CD8-positive, alpha-beta memory T cell (primary cell): ENCODE measurements at places on chromosomes 11 and 22. TPM values are rescaled to one million over a fixed set of nuclear protein-coding genes. Genes with fewer than 3 reads are reported as not detected.

GRCh38 chr11:116513278-116513823 lies 259.4 kb downstream of the BUD13 start:
- DNase-seq = no peak
- no peaks in the 10 kb centered on the region for H3K27me3 ChIP-seq
- no peaks in the 10 kb centered on the region for H3K4me1 ChIP-seq
- H3K27ac ChIP-seq = no peak overlapping the region
- H3K4me3 ChIP-seq = no peak overlapping the region
- no peaks in the 10 kb centered on the region for H3K36me3 ChIP-seq

- H3K27ac ChIP-seq = no peak overlapping the region
- DNase-seq = no peak
- H3K27me3 ChIP-seq = no peaks in the 10 kb centered on the region
- H3K36me3 ChIP-seq = no peaks in the 10 kb centered on the region
- no peaks in the 10 kb centered on the region for H3K4me1 ChIP-seq
Observed at GRCh38 chr11:47357985-47358730, 5.7 kb upstream of the MYBPC3 start.

PRR33 gene
- total RNA-seq = not detected

GRCh38 chr11:95140397-95141033 lies 50.9 kb downstream of the ENDOD1 start:
- no peaks in the 10 kb centered on the region for H3K27me3 ChIP-seq
- no peak overlapping the region for H3K27ac ChIP-seq
- no peaks in the 10 kb centered on the region for H3K4me1 ChIP-seq
- no peak overlapping the region for H3K4me3 ChIP-seq

- H3K27me3 ChIP-seq = no peaks in the 10 kb centered on the region
- no peak for DNase-seq
- H3K4me3 ChIP-seq = no peak overlapping the region
- H3K4me1 ChIP-seq = no peaks in the 10 kb centered on the region
- no peaks in the 10 kb centered on the region for H3K36me3 ChIP-seq
Observed at GRCh38 chr22:41482319-41482935, 13.5 kb downstream of the ACO2 start.

DNA sequence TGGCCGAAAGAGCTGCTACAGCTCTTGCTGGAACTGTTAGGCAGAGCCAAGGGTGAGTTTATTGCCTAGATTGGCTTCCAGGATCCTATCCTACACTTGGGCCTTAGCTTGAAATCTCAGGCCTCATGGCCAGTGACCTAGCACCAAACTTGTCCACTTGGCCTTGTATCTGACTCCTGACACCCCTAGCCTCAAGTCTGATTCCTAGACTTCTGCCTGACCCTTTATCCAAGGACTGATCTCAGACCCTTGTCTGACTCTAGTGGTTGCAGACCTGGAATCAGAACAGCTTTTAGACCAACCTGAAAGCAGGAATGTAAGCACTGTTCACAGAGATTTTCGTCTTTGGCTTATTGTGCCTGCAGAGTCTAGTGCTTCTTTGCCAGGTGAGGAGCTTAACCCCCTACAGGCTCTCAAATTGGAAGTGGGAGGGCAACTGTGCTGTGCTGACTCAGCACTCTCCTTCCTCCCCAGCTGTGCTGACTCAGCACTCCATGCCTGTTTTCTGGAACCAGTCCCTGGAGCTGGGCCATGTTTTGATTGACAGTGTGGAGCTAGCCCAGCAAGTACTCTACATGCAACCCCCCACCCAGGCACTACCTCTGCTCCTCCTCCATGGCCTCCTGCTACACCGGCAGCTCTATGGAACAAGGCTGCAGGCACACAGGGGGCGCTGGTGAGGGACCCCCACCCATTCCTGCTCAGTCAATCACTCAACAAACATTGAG lies 35.1 kb downstream of the RRP8 start:
- peak overlapping the region; percentile 9 for H3K27ac ChIP-seq
- no peaks in the 10 kb centered on the region for H3K27me3 ChIP-seq
- H3K4me3 ChIP-seq = no peak overlapping the region
- DNase-seq = no peak
- H3K36me3 ChIP-seq = no peaks in the 10 kb centered on the region
- no peaks in the 10 kb centered on the region for H3K4me1 ChIP-seq

DNA sequence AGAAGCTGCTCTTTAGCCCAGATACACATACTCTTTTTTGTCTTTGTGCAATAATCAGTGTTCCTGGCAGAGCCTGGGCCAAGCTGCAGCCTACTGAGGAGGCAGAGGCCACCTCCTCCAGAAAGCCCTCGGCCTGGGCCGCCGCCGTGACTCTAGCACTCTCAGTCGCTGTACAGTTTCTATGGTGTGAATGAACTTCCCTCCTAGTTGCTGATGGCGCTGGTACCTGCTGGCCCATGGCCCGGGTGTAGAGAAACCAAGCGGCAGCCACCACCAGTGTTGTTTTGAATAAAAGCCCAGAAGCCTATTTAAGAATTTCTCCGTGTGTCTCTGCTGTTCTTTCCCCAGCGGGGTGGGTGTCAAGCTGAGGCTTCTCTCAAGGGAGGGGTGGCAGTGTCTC lies 118.9 kb downstream of the CACNA1I start:
- no peak overlapping the region for H3K27ac ChIP-seq
- no peaks in the 10 kb centered on the region for H3K36me3 ChIP-seq
- DNase-seq = no peak
- H3K4me1 ChIP-seq = peaks cover 9% of the 10 kb centered on the region

- no peak overlapping the region for H3K27ac ChIP-seq
- no peaks in the 10 kb centered on the region for H3K36me3 ChIP-seq
- DNase-seq = no peak
- no peaks in the 10 kb centered on the region for H3K27me3 ChIP-seq
- H3K4me1 ChIP-seq = no peaks in the 10 kb centered on the region
Observed at GRCh38 chr22:18042685-18043084, 18.3 kb upstream of the MICAL3 start.

GRCh38 chr11:131036514-131036913 lies 120.2 kb upstream of the SNX19 start:
- no peak overlapping the region for H3K4me3 ChIP-seq
- H3K27ac ChIP-seq = no peak overlapping the region
- no peak for DNase-seq
- no peaks in the 10 kb centered on the region for H3K4me1 ChIP-seq

DNA sequence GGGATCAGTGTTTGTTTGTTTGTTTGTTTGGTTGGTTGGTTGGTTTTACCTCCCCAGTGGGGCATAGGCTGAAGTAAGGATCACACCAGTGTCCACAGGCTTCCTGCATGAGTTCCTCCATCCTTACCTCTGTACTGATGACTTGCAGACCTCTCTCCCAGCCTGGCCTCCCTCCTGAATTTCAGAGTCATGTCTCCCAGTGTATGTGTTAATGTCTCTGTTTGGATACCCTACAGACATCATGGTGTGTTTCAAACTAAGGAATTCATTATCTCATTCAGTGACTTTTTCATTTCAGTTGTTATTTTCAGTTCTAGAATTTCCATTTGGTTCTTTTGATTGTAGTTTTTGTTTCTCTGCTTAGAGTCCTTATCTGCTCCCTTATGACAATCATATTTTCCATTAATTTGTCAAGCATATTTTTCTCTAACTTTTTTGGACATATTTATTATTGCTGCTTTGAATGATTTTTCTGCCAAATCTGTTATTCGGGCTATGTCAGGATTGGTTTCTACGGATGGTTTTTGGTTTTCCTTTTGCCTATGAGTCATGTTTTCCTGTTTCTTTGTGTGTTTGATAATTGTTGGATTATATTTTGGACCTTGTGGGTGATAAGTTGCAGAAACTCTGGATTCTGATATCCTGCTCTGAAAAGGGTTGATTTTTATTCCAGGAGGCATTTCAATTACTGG lies 23.6 kb downstream of the MYEOV start:
- H3K4me1 ChIP-seq = peaks cover 7% of the 10 kb centered on the region
- H3K36me3 ChIP-seq = no peaks in the 10 kb centered on the region
- no peaks in the 10 kb centered on the region for H3K27me3 ChIP-seq
- H3K27ac ChIP-seq = no peak overlapping the region

- H3K27me3 ChIP-seq = no peaks in the 10 kb centered on the region
- no peak for DNase-seq
- no peak overlapping the region for H3K27ac ChIP-seq
- H3K4me1 ChIP-seq = no peaks in the 10 kb centered on the region
Observed at GRCh38 chr11:12165237-12165875, 55.0 kb downstream of the MICAL2 start.

RIMBP3B gene
- total RNA-seq = 0.35 TPM
